ENCODE measurements at places on chromosomes 5 and 9.

DNA sequence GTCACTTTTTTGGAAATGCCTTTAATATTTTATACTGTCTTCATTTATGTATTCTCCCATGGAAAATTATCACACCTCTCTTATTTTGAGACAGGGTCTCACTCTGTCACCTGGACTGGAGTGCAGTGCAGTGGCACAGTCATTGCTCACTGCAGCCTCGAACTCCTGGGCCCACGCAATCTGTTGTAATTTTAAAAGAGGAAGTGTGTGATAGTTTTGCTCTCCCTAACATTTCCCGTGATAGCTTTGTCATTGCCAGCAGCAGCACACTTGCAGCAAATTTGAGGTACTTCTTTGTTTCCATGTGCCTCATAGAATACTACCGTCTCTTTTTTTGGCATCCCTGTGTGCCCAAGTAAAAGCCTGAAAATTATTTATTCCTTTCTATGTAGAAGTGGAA lies 103.5 kb downstream of the RNF180 start:
- DNase-seq: no peak

GRCh38 chr9:108837530-108837929 lies 18.3 kb downstream of the ACTL7B start:
- DNase-seq: no peak

- no peak for DNase-seq
Observed at GRCh38 chr9:123470121-123470782, 114.3 kb downstream of the CRB2 start.

GRCh38 chr9:3478549-3478953 lies 47.2 kb downstream of the RFX3 start:
- no peak for DNase-seq

DNA sequence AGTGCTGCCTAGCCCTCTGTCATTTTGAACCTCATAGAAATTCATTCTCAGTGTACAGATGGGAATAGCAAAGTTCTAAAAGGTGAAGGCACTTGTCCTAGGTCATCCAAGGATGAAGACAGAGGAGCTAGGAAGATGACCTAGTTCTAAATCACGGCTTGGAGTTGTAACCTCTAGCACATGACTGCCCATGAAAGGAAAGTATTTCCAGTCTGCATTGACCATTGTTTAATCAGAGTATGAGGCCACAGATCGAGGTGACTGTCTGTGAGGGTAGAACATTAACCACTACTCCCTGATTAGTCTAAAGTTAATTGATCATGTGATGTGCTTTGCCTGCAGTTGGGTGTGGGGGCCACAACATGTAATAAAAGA lies 674 bp upstream of the TNFSF15 start:
- no peak for DNase-seq

- no peak for DNase-seq
Observed at GRCh38 chr5:54746346-54746745, 228.8 kb downstream of the SNX18 start.

DNA sequence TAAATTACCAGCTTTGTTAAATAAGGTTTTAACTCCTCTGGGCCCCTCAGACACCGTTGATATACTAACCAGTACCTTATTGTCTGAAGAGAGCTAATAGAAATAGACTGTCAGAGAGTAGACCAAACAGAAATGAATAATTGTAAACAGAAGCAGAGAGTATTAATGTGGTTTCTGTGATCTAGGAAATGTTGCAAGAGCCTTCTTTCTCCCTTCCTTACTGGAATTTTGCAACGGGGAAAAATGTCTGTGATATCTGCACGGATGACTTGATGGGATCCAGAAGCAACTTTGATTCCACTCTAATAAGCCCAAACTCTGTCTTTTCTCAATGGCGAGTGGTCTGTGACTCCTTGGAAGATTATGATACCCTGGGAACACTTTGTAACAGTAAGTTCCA lies 5.1 kb downstream of the TYRP1 start:
- DNase-seq: no peak

GRCh38 chr5:103101079-103101750 lies 18.7 kb downstream of the GIN1 start:
- no peak for DNase-seq

DNA sequence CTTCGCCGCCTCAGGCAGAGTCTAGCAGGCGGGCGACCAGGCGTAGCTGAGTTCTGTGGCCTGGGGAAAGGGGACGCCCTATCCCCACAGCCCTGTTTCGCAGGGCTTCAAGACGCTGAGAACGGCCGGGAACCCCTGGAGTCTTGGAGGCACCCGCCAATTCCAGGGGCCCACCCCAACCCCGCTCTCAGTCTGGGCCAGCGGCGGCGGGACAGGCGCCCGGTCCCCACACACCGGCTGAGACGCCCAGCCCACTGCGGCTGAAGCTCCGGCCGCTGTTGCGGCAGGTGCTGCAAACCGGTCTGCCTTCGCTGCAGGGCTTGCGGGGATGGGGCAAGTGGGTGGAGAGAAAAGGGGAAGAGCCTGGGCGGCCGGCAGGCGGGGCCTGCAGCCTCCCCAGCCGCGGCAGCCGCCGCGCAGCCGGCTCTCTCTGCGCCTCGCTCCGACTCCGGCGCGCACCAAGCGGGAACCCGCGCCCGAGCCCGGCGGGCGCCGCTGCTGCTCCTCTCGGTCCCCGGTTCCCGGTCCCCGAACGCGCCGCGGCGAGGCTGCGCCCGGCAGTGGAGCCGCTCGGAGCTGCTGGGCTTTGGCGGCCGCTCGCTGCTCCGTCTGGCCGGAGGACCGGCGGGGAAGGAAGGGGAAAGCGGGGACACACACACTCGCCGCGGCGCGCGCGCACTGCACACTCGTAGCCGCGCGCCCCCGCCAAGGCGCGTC lies at the start of gene PIP5K1B:
PIP5K1B (plus strand) TSS at position 427 of the 717 bp plus-strand sequence. CDS start 117,375 bp downstream, outside the sequence.
- no peak for DNase-seq

DNA sequence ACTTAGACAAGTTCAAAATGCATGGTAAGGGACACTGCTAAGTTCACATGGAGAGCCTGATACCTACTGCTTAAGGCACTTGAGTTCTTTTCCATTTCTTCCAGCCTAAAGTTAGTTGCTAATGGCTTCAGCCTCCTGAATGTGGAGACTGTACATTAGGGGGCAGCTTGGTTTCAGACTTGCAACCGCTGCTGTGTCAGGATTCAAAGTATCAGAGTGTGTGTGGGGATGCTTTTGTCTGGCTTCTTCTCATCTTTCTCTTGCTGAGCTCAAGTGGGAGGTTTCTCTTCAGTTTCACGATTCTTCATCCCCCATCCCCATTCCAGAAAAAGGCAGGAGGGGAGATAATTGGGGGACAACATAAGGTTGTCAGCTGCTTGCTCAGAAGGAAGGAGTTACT lies 49.4 kb downstream of the ATP10B start:
- DNase-seq: no peak

GRCh38 chr9:84368601-84369000 lies 28.0 kb upstream of the SLC28A3 start:
- DNase-seq: no peak

DNA sequence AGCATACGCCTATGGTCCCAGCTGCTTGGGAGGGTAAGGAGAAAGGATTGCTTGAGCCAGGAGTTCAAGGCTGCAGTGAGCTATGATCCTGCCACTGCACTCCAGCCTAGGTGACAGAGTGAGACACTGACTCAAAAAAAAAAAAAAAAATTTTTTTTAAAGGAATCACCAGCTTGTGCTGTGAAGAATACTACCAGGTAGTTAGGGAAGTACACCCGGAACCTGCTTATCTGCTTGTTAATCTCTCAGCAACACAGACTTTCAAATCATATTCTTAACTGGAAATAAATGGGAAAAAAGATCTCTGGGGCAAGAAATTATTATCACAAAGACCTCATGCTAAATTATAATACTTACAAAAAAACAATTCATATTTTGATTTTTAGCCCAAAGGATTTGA lies 26.4 kb upstream of the PRRC2B start:
- no peak for DNase-seq

GRCh38 chr5:169710675-169711074 lies 73.6 kb downstream of the DOCK2 start:
- DNase-seq: no peak
